ENCODE measurements at places on chromosomes 16 and 17.

DNA sequence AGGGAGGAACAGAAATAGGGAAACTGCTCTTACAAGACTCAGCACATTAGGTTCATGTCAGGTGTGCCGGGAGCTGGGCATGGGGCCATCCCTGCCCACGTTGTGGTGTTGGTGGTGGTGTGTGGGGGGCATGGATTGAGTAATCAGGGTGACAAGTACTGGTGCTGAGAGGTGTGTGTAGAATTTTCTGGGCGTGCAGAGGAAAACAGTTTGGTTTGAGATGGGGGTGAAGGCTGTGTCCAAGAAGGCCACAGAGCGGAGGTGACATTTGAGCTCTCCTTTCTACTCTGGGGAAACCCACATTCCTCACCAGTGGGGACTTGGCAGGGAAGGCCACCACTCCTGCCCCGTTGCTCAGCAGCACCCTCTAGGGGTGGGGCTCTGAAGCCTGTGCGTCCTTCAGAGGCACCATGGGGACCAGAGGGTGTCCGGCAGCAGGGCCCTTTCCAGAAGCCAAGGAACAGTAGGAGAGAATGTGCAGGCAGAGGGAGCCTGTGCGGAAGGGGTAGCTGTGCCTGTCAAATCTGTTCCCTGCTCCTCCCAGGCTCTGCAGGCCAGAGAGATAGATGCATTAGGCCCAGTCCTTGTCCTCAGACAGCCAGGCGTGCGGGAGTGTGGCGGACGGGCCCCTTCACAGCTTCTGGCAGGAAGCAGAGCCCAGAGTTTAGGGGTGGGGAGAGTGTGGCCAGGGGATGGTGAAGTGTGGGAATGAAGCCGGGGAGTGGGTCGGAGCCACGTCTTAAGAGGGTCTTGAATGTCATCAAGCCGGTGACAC, 48.7 kb upstream of the GSE1 start:
- peak; percentile 47 for DNase-seq

DNA sequence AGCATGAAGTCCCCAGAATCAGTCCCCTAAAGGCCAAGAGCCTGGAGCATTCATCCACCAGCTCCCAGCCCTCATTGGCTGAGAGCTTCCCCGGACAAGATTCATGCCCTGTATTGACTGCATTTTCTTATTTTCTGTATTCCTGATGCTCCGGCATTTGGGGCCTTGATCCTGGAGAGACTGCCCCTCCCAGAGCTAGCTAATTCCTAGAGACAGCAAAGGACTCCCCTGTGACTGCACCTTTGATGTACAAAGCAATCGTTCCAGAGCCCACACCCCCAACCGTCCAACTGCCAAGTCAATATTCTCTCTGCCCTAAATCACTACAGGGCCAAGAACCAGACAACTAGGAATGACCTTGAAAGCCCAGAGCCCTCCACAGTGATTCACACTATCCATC, 93.4 kb upstream of the CDH5 start:
- no peak for DNase-seq

- no peak for DNase-seq
Measured at GRCh38 chr17:77205396-77206125, 64.8 kb downstream of the SEC14L1 start.

- no peak for DNase-seq
Measured at GRCh38 chr17:43033948-43034881, 9.2 kb downstream of the RND2 start.

DNA sequence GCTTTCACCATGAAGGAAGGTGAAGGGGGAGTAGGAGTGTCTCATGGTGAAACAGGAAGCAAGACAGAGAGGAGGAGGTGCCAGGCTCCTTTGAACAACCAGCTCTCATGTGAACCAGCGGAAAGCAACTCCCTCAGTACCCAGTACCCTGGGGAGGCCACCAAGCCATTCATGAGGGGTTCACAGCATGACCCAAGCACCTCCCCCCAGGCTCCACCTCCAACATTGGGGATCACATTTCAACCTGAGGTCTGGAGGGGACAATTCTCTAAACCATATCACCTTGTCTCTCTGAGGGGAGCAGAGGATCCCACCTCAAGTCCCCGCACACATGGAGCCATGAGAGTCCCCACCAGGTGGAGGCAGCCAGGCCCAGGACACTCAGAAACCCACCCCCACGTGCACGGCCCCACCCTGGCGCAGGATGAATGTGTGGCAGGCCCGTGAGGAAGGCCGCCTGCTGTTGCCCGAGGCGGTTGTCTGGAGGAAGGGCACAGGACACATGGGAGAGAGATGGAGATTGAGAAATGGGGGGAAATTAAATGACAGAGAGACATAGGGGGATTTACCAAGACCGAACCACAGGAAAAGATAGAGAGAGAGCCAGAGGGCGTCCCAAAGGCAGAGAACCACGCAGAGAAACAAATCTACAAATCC, 85.9 kb downstream of the TMEM132E start:
- DNase-seq: no peak

GRCh38 chr17:26731005-26731921, 562.7 kb upstream of the WSB1 start:
- DNase-seq: no peak

DNA sequence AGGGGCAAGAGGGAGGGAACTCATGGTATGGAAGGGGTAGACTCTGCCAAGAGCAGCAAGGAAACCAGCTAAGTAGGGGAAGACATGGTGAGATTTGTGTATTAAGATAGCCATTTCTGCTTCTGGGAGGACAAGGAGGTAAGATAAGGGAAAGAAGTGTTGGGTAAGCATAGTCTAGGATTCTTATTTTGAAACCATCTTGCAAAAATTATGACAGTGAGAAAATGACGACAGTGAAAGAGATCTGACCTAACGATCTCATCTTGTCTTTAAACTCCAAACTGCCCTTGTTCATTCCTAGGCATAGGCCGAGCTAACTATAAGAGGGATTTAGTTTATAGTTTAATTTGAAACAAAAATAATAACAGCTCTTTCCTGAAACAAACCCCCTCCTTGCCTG, 5.6 kb upstream of the RBL2 start:
- DNase-seq: no peak

- peak; percentile 96 for DNase-seq
Measured at GRCh38 chr16:79600638-79601091, at the start of gene MAF. Gene MAF (minus strand): TSS chr16:79600737. CDS start chr16:79599902, 835 bp downstream.

- DNase-seq: peak; percentile 88
Measured at GRCh38 chr17:64025732-64026294, 5.4 kb upstream of the ICAM2 start.

DNA sequence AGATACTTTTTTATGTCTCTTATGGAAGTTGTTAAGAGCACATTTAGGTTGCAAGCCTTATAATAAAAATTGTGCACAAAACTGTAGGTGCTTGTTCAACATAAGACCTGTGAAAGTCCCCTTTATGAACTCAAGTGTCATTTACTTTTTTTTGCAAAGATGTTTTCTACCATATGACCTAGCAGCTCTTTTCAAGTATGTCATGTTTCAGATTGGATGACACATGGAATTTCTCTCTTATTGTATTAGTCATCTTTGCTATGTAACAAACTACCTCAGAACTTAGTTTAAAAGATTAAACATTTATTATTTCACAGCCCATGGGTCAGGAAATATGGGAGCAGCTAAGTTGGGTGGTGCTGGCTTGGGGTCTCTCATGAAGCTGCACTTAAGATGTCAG, 57.9 kb downstream of the PHKB start:
- no peak for DNase-seq

DNA sequence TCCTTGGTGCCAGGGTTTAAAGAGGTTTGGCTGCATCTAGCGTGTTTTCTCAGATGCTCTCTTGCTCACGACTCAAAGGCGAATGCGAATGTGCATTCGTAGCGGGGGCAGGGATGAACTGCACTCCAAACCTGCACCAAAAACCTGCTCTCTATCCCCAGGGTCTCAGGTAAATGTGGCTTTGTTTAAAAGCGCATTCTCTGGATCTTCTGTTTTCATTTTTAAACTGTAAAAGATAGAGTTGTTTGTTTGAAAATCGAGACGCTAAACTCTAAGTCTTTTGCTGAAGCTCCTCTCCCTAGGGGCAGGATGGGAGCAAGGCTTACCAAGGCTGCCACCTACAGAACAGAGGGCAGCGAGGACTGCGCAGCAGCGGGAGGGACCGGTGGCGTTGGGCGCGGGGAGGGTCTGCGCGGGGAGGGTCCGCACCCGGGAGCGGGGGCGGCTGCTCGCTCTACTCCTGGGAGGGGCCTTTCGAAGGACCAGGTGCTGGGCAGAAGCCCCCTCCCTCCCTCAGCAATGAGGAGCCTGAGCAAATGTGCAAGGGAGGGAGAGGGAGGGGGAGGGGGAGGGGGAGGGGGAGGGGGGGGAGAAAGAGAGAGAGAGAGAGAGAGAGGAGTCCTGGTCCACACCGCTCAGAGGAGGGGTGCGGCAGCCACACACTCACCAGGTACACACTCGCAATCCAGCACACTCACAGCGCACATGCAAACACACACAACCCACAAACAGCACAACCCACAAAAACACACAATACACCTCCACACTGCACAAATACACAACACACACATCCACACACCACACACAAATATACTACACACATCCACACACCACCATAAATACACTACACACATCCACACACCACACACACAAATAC, 142.8 kb downstream of the GRIN2A start:
- DNase-seq: no peak

- DNase-seq: no peak
Measured at GRCh38 chr17:17341452-17341851, 38.3 kb downstream of the NT5M start.

GRCh38 chr17:47605011-47605410, 44.7 kb upstream of the KPNB1 start:
- no peak for DNase-seq

DNA sequence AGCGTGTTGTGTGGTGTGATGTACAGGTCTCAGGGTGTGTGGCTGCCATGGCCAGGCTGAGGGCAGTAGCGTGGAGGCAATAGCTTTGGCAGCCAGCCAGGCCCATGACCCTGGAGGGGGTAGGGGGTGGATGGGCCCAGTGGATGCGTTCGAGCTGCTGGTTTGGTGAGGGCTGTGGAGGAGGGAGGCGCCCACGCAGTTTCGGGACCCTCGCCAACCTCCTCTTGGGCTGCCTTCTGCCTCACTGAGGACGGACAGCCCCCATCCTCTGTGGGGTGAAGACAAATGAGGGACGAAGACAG, 238.6 kb upstream of the GSE1 start:
- no peak for DNase-seq

GRCh38 chr17:34730816-34731215, 151.4 kb downstream of the TMEM132E start:
- no peak for DNase-seq

- DNase-seq: no peak
Measured at GRCh38 chr17:31357839-31358394, 33.6 kb upstream of the RAB11FIP4 start.

- DNase-seq: peak; percentile 72
Measured at GRCh38 chr17:63919311-63919723, 678 bp upstream of the GH1 start.

- no peak for DNase-seq
Measured at GRCh38 chr16:82763371-82763770, 136.6 kb downstream of the CDH13 start.

- DNase-seq: peak; percentile 76
Measured at GRCh38 chr17:47946929-47947397, 5.6 kb downstream of the PNPO start.

DNA sequence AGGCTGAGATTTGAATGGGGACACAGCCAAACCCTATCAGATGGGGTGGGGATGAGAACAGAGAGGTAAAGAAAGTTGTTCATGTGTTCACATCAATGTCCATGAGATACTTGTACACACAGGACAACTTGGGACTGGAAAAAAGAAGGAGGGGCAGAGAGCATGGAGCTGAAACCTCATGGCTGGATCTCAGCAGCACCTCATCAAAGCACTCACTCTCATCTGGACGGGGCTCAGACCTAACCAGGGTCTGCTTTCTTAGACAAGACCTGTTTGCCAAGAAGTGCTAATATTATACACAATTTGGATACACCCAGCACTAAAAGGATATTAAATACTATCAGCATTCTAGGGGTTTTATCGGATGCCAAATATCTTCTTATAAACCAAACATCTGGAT, 399.8 kb downstream of the SLC39A11 start:
- no peak for DNase-seq

- DNase-seq: peak; percentile 14
Measured at GRCh38 chr17:30600830-30601494, 123.8 kb downstream of the GOSR1 start.

DNA sequence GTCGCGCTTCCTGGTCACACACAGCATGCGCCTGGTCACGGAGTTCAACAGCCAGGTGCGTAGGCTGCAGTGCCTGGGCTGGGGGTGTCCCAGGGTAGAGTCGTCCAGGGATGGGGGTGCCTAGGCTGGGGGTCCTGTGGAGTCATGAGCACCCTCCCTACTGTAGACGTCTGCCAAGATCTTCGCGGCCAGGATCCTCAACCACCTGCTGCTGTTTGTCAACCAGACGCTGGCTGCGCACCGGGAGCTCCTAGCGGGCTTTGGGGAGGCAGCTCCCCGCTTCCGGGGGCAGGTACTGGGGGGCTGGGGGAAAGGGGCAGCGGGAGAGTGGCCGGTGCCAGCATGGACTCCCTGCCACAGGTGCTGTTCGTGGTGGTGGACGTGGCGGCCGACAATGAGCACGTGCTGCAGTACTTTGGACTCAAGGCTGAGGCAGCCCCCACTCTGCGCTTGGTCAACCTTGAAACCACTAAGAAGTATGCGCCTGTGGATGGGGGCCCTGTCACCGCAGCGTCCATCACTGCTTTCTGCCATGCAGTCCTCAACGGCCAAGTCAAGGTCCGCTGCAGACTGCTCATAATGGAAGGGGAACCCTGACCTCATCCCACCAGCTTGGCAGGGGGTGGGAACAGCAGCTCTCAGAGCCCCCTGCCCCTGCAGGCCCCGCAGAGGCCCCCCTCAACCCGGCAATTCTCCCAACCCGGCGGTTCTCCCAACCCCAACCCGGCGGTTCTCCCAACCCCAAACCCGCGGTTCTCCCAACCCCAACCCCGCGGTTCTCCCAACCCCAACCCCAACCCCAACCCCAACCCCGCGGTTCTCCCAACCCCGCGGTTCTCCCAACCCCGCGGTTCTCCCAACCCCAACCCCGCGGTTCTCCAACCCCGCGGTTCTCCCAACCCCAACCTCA, 2.4 kb downstream of the PDIA2 start:
- no peak for DNase-seq

DNA sequence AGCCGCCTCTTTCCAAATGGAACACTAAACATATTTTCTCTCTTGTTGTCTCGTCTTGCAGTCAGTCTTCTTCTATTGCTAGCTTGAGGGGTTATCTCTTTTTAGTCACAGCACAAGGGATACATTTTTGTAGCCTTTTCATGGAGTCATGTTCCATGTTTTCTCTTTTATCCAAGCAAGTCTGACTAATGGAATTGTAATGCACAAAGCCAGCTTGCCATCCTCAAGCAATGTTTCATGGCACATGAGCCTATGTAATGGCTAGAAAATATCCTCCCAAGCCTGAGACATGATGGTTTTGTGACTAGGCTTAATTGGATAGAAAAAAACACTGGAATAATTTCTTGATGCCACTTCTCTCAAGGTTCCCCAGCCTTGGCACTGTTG, 414.6 kb upstream of the GOT2 start:
- no peak for DNase-seq

- DNase-seq: no peak
Measured at GRCh38 chr17:71273441-71273840, 847.4 kb upstream of the SOX9 start.

DNA sequence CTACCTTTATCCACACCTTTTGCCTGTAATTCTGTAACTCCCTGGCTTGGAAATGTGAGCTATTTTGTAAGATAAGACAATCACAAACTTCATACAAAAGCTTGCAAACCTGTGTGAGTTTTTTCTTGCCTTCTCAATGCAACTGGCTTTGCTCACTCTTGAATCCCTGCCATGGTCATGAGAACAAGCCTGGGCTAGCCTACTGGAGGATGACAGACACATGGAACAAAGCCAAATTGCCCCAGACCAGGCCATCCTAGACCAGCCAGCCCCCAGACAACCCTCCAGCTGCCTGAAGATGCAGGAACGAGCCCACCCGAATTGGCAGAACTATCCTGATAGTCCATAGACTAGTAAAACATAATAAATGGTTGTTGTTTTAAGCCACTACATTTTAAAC, 466.6 kb upstream of the ERCC4 start:
- no peak for DNase-seq
